ACHN (cell line): ENCODE measurements at places on chromosomes 7 and 10.

GRCh38 chr7:32070406-32071360 is at the start of gene PDE1C:
Gene PDE1C (minus strand): TSS chr7:32070407.
- no peak for DNase-seq

DNA sequence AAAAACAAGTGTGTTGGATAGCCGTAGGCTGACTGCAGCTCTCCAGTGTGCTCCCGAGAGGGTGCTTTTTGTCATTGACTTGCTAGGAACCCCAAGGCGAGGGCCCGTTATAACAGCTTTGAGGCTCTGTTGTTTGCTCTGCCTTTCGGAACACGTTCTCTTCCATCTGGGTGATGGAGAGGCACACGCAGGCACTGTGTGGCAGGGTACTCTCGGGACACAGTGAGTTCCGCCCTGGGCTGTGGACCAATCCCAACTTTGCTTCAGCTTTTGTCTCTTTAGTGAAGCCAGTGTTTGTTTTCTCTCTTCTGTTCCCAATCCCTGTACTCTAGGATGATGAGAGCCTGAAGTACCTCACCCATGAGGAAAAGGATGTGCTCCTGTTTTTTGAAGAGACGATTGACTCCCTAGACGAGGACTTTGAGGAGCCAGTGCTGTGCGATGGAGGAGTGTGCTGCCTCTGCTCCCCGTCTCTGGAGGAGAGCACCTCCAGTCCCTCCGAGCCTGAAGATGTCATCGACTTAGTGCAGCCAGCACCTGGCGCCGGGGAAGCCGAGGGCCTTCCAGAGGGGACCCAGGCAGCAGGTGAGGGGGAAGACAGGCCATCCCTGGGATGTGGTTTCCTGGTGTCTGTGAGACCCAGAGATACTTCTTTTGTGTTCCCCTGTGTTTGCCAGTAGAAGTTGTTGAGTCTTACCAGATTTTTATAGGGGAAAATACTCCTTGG is 43.2 kb downstream of the PROSER2 start:
- no peak for DNase-seq

DNA sequence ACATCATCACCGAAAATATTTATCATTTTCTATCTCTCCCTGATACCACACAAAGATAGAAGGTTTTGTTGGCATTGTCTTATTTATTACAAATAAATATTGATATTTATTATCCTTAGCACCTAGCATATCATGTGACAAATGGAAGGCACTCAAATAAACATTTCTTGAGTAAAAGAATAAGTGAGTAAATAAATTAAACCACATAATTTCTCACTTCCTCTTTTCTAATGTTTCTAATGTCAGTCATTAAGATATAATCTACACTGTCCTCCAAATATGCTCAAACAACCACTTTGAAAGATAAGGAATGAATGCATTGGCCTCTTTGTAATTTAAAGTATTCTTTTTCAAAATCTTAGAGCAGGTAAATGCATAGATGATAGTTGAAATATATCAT is 1027.8 kb upstream of the LRRTM3 start:
- no peak for DNase-seq

GRCh38 chr10:89468191-89468965 is 54.0 kb downstream of the IFIT5 start:
- no peak for DNase-seq

- no peak for DNase-seq
These were observed 33.0 kb upstream of the EMX2 start for GRCh38 chr10:117509573-117509972.

DNA sequence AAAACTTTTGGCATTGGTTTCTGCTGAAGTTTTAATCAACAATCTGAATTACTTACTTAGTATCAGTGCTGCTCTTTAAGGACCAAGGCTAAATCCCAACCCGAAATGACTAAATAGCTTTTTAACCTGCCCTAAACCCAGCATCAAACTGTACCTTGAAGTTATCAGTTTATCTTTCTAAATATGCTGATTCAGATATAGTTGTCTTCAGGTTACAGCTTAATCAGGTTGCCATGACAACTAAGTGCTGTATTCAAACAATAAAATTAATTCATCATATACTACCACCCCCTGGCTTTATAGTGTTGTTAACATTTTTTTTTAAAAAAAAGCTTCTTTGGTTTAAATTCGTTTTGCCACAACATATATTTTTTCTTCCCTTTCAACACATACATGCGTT is 239.6 kb downstream of the TWIST1 start:
- DNase-seq = no peak

DNA sequence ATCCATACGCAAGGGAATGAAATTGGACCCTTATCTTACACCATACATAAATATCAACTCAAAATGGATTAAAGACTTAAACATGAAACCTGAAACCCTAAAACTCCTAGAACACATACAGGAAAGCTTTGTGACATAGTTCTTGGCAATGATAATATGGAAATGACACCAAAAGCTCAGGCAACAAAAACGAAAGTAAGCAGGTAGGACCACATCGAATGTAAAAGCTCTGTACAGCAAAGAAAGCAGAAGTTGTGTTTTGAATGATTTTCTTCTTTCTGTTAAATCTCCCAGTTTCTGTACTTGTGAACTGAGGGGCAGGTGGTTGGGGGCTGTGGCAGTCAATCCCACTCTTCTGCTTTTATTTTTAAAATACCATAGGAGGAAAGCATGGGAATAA is 368.4 kb upstream of the PODXL start:
- no peak for DNase-seq

GRCh38 chr10:74640134-74640921 is 186.1 kb upstream of the KAT6B start:
- DNase-seq = no peak

DNA sequence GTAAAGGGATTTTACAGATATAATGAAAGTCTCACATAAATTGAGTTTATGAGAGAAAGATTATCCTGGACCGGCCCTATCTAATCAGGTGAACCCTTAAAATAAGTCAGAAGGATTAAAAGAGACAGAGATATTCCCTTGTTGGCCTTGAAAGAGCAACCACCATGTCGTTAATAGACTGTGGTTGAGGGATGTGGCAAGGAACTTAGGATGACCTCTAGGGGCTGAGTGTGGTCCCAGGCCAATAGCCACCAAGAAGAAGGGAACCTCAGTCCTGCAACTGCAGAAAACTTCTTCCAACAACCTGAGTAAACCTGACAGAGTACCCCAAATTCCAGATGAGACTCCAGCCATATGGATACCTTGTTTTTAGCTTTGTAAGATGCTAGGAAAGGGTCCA is 121.5 kb downstream of the POLR1F start:
- no peak for DNase-seq

GRCh38 chr7:30817371-30817767 is 46.2 kb downstream of the MINDY4 start:
- DNase-seq = no peak

DNA sequence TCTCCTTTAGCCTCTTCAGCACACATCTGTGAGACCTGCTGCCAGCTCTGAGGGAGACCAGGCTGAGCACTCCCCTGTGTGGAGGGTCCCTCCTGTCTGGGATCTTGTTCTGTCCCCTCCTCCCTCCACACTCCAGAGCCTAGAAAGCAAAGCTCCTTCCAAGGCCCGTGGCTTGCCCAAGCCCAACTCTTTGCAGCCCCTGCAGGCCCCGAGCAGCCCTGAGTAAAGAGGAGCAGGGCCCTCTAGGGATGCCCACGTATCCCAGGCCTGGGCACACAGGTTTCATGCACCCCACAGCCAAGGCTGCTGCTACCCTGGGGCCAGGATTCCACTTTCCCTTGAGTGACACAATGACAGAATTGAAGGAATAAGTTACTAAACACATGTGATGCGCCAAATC is 24.0 kb downstream of the COBL start:
- no peak for DNase-seq

- no peak for DNase-seq
These were observed 37.4 kb downstream of the BLNK start for GRCh38 chr10:96233959-96234358.

DNA sequence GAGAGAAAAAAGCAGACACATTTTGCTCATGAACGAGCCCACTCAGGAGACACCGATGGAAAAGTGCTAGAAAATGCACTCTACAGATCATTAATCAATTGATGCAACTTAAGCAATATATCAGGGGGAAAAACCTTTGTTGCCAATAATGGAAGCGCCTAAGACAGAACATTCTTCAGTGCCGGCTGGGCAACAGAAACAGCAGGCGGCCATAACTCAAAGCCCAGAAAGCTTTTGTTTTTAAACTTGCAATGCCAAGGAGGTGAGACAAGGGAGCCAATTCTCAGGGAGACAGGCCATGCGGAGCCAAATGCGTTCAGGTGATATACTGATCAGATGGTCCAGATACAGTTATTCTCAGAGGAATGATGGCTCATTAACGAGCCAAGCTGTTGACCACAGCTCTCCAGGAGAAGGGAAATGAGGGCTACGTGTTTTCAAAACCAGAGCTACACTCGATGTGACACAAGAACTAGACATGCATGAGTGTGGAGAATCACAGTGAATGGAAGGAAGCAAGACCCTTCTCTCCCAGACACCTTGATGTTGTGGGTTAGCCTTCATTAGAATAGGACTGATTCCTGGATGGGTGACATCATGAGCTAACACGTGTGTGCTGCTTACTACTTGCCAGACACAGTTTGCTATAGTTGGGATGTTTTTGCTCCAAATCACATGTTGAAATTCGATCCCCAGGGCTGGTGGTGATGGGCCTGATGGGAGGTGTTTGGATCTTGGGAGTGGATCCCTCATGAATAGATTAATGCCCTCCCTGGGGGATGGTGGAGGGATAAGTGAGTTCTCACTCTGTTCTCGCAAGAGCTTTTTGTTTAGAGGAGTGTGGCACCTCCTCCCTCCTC is 79.1 kb upstream of the KCNMA1 start:
- DNase-seq = no peak

DNA sequence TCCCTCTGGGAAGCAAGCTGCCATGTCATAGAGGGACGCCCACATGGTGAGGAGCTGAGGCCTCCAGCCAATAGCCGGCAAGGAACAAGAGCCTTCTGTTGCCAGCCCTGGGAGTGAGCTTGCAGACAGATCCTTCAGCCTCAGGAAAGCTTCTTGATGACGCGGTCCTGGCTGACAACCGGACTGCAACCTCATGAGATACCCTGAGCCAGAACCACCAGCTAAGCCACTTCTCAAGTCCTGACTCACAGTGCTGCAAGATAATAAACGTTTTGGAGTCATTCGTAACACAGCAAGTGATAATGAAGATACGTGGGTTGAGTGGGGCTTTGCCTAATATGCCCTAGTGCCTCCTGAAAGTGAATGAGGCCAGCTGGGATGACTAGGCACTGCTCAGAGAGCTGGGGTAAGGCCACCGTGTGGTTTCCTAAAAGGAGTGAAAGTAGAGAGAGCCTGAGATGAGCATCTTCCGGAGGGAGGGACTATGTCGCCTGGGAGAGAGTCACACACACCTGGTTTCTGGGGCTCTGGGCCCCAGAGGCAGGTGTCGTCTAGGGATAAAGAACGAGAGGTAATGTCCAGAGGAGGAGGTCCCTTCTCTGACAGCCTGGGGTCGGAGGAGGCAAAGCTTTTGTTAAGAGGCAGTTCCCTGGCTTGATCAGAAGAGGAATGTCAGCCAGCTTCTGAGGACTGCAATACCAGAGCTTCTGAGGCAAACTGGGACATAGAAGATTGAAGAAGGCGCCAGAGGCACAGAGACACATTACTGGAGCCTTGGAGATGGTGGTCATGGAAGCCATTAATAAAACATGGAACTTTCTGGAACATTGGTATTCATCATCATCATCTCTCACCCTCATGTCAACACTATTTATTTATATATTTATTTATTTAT is 53.6 kb downstream of the PYROXD2 start:
- no peak for DNase-seq

DNA sequence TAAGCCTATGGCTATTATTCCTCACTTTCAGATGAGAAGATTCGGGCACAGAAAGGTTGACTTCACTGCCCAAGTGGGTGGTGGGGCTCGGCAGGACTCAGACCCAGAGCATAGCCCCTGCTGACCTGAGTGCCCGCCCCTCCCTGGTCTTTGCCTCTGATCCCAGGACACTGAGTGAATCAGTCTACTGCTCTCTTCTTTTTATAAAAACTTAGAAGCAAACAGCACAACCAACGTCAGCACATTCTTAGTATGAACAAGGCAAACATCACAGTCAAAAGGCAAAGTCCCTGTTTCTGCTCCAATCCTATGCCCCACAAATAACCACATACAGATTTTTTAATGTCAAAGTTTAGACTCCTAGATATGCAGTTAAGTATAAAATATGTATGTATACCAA is 237.8 kb downstream of the ZMYND11 start:
- no peak for DNase-seq

DNA sequence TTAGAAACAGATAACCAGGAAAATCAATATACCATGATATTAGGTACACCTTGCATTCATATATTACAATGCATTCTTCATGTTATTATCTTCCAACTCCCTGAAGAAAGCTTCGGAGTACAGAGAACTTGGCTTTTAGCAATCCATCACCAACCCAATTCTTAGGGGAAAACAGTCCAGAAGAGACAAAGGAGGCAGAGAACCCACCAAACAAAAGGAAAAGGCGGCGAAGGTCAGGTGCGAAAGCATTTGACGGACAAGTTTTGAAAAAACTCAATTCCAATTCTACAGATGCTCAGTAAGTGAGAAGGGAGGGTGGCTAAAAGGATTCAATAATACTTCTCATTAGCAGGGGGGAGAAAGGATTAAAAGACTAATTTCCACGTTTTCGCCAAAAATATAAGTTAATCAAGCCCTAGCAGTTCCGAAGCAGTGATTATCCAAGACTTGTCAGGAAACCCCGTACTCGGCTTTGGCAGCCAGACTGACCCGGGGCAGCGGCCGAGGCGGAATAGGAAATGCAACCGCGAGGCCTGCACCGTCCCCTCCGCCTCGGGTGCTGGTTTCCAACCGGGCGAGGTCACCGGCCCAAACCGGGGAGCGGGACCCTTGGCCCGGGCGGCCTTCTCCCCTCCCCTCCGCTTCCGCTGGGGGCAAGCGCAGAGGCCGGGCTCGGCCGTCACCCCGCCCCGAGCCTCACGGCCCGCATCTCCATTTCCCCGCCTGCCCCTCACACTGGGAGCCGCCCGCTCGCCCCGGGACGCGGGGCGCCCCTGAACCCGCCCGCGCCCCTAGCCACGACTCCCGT is 747 bp downstream of the GDI2 start:
- peak; percentile 33 for DNase-seq

DNA sequence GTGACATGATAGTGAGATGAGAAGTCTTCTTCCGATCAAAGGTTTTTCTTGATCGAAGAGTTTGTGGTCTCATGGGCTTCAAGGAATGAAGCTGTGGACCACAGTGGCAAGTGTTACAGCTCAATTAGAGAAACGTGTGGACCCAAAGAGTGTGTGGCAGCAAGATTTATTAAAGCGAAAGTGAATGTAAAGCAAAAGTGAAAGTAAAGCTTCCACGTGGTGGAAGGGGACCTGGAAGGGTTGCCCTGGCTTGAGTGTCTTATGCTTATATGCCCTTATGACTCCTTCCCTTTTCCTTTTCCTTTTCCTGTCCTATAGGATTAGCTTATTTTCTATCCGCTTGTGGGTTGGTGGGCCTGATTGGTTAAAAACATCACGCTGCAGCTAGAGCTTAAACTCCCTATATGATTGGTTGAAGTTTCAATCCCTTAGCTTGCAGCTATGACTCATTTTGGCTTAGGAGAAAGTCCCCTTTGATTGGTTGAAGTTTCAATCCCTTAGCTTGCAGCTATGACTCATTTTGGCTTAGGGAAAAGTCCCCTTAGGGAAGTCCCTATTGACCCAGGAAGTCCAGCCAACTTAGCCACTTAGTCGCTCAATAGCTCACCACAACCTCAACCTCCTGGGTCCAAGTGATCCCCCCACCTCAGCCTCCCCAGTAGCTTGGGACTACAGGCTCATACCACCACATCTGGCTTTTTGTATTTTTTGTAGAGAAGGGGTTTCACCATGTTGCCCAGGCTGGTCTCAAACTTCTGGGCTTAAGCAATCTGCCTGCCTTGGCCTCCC is 34.7 kb downstream of the MRPS24 start:
- DNase-seq = peak; percentile 64

GRCh38 chr10:132003282-132003924 is 21.7 kb upstream of the BNIP3 start:
- DNase-seq = no peak
